ENCODE measurements at places on chromosomes 3 and 15.

GRCh38 chr15:63226155-63226883 lies 36.9 kb downstream of the RAB8B start:
- no peak for DNase-seq

- no peak for DNase-seq
Observed at GRCh38 chr15:68114356-68114755, 60.2 kb downstream of the PIAS1 start.

DNA sequence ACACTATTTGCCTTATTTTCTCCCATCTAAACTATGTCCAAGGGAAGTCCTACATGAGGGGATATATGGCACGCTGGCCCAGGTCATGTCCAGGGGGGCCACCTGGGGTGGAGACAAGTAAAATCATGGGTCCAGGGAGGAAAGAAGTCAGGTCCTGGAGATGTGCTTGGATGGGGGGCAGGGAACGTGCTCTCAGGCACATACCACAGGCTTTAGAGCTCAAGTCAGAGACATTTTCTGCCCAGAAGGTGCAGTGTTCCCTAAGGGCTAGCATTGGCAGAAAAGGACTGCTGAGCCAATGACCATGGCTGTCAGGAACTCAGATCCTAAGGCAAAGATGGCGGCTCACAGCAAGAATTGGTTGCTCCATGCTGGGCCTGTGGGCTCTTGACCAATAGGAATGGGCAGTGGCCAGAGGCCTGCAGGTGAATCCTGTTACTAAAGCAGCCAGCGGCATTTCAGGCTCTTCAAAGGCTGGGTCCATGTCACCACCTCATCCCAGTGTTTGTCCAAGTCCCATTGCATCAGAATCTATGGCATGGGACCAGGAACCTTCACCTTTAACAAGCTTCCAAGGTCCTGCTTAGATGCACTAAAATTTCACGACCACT lies 175.0 kb downstream of the RPLP1 start:
- no peak for DNase-seq

GRCh38 chr3:37519661-37520060 lies 342.0 kb upstream of the CTDSPL start:
- no peak for DNase-seq

DNA sequence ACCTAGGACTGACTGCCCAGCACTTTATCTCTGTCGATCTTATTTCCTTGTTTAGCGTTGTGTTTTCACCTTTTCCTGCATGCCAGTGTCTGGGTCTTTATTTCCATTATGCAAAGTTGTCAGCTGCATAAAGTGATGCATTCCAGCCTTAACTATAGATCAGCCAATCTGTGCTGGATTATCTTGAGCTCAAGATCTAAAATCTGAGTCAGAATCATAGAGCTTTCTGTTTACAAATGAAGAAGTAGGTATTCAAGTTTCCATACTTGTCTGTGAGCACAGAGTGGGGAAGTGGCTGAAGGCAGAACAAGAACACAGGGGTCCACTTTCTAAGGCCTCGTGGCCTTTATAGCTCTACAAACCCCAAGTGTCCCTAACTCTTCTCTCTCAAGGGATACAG lies 82.4 kb upstream of the PLCL2 start:
- DNase-seq: no peak

DNA sequence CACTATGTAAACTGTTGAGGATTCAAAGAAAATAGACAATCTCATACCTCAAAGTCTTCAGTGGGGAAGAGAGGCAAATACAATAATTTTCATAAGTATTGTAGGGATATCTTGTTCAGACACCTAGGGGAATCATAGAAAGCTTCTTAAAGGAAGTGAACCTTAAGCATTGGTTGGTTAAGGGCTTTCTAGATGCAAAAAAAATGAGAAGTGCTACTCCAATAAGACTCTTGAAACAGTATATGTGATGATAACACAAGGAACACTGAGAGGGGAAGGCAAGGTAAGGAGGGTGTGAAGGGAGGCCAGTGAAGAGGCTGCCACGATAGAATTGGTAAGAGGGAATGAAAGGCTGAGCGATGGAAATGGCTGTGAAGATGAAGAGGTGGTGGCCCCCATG lies 104.1 kb downstream of the TPRG1 start:
- no peak for DNase-seq

GRCh38 chr15:71455878-71456277 lies 340.6 kb downstream of the THSD4 start:
- no peak for DNase-seq

- DNase-seq: no peak
Observed at GRCh38 chr3:100103558-100104441, 10.5 kb downstream of the FILIP1L start.

GRCh38 chr15:70014860-70015490 lies 82.7 kb downstream of the TLE3 start:
- no peak for DNase-seq

GRCh38 chr15:58536414-58536813 lies 104.6 kb downstream of the LIPC start:
- no peak for DNase-seq

GRCh38 chr15:38520035-38520434 lies 44.6 kb downstream of the RASGRP1 start:
- no peak for DNase-seq

GRCh38 chr3:100185847-100186246 lies 71.5 kb upstream of the FILIP1L start:
- no peak for DNase-seq

GRCh38 chr15:63663906-63664305 lies 66.7 kb downstream of the FBXL22 start:
- no peak for DNase-seq

GRCh38 chr15:67082007-67082536 lies 16.7 kb downstream of the SMAD3 start:
- no peak for DNase-seq

GRCh38 chr3:88150806-88151205 lies 1.0 kb downstream of the C3orf38 start:
- DNase-seq: no peak

DNA sequence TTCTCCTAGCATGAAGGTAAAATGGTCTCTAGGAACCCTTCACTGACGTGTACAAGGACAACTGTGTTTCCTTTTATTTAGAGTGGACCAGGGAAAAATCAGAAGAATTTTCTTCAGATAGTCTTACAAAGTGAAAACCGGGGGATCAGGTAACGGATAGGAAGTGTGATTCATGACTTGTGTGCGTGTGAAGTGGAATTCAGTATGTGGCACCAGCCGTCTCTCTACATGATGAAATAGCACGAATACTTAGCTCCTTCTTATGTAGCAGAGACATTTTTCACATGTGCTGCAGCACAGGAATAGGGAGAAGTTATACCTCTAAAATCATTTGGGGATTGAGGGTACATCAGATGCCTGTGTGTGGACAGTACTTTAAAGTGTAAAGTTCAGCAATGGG lies 159.2 kb downstream of the MEX3B start:
- DNase-seq: no peak

- no peak for DNase-seq
Observed at GRCh38 chr3:38163117-38163840, 2.1 kb upstream of the OXSR1 start.

DNA sequence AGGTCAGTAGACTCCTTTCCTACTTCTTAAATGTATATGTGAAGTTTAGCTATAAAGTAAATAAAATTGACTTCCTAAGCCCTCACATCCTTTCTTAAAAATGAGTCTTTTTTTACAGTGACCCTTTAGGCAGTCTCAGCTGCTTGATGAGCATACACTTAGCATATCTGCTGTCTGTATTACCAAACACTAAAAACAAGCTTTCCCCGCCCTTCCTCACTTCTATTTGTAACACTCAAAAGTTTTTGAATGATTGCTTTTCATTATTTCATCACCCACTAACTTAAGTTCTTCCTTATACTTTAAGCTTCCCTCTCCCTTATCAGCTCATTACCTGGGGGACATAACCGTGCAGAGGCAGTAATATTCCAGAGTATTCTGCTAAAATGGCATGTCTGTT lies 89.4 kb downstream of the PLOD2 start:
- DNase-seq: no peak

DNA sequence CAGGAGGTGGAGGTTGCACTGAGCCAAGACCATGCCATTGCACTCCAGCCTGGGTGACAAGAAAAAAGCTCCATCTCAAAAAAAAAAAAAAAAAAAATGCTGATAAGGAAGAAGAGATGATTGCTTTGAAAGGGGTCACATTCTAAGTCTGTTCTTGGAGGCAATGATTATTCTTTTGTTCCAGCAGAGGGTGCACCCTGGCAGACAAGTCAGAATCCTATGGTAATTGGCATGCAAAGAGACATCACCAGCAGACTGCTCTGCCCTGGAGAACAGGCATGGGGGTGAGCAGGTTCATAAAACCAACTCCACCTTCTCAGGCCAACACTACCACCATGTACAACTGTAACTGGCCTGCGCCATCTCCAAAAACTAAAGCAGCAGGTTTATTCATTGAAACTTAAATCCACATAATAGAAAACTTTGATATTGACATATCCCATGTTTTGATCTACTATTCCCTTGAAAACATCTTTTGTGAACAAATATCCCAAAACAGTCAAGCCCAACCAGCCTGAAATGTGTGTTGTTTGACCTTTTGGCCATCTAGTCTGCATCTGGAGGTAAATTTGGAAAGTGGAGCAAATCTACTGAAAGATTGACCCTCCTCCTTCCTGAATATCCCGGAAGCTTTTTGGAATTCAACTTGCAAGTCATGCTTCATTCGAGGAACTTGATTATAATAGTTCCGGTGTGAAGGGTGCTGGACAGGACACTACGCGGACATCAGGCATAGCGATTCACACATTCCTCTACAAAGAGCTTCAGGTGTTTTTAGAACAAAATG lies 100.3 kb downstream of the MECOM start:
- DNase-seq: no peak

DNA sequence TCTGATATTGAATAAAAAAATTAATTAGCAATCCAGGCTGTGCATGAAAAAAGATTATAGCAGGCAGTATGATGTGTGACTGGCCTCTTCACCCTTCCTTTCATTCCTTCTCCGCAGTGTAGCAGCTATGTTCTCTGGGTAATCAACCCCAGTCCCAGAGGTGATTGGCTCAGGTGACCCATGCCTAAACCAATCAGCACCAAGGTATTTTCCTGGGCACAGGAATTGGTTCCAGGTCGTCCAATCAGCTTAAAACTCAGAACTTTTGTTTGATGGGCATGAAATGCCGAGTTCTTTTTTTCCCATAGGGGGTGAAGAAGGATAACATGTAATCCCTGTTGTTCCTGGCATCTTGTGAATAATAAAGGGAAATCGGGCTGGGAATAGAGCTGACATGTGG lies 5.8 kb upstream of the BNC1 start:
- DNase-seq: no peak

DNA sequence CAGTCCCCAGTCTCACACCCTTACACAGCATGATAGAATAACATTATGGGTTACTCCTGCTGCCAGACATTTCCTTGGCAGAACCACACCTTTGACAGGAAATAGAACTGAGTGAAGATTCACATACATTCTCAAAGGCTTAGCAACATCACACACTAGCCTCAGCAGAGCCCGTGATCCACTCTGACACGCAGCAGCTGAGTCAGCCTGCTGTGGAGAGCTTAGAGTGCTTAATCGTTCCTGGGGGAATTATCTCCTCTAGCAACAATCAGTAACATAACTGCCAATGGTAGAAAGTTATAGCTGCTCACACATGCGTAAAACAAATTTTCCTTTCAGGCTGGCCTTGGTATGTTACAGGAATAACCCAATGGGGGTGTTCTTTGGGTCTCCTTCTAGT lies 382.1 kb downstream of the GAP43 start:
- DNase-seq: no peak

GRCh38 chr15:70379938-70380883 lies 282.5 kb upstream of the TLE3 start:
- DNase-seq: no peak

DNA sequence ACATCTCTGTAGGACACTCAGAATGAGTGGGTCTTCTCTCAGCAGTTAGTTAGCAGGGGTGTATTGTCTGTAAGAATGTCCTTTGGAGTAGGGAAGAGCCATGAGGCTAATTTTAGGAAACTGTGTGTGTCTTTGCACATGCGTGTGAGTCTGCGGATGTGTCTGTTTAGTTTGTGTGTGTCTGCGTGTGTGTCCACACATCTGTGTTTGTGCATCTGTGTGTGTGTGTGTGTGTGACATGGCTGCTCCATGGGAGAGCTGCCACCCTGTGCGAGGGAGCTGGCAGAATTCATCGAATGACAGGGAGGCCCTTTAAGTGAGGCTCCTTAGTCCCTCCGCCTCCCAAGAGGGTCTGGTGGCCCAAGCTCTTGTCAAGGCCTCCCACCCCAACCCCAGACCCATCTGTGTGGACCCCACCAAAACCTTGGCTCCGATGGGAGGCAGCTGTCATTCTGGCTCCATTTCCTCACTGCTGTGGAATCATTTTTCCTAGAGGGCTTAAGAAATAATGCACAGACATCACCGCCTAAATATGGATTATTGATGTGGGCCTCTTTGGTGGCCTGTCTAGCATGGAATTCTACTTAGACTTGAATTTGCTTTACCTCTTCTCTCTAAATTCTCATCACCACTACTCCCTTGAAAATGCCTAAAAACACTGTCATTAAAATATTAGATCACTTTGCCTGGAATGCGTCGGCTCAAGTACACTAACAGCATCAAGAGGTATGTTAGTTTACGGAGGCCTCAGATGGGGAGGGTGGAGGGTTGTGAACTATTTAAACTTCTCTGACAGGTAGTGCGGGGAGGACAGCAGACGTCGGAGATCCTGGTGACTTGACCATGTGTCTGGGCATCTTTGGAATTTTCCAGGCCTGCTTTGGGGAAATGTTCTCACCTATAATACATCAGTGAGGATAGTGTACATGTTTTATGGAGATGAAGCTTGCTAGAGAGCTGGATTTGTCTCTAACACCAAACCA lies 9.4 kb downstream of the ESYT3 start:
- no peak for DNase-seq

DNA sequence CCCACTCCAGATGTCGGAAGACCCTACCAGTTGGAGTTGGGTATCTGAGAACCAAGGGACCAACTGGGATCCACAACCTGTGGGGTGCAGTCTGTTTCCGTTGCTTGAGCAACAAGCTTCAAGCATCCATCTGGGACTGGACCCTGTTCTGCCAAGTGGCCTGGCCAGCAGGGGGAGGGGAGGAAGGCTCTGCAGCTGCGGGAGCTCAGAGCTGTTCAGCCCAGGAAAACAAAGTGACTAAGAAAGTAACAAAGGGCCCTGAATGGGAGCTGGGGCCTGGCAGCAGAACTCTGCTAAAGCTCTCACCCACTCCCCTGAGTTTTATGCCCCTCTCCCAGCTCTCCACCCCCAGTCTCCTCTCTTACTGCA lies 2.7 kb downstream of the TYRO3 start:
- DNase-seq: no peak

- DNase-seq: no peak
Observed at GRCh38 chr15:70068783-70069565, 28.7 kb downstream of the TLE3 start.

DNA sequence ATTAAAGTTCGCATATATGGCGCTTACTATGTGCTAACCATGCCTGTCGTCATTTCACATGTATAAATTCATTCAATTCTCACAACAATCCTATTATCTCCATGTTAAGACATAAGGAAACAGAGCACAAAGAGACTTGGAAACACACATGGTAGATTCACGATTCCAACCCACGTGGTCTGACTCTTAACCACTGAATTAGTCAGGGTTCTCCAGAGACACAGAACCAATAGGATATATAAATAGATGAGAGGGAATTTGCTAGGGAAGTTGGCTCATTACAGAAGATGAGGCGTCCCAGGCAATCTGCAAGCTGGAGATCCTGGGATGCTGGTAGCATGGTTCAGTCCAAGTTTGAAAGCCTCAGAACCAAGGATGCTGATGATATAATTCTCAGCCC lies 765.3 kb downstream of the TBL1XR1 start:
- DNase-seq: no peak

Data from activated CD4-positive, alpha-beta T cell treated with anti-CD3 and anti-CD28 coated beads, Interleukin-2, amount 50 U/mL, for 24 hours (primary cell).